ENCODE measurements at places on chromosomes 1 and 21.

- no peak for DNase-seq
These were observed 16.1 kb downstream of the ZBTB18 start for GRCh38 chr1:244066954-244067716.

DNA sequence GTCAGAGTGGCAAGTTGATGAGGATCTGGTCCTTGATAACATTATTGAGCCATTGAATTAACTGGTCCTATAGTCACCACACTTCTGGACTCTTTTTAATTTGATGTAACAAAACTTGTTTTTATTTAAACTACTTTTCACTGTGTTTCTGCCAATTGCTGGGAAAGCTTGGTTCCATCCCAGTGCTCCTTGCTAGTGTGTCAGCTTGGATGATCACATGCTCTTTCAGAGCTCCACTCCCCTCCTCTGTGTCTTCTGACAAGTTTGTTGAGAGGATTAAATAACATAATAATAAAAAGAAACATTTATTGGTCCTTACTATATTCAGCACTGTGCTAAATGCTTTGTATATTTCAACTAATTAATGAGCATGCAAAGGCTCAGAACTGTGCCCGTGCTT is 448.5 kb upstream of the B3GALT2 start:
- DNase-seq, result no peak

DNA sequence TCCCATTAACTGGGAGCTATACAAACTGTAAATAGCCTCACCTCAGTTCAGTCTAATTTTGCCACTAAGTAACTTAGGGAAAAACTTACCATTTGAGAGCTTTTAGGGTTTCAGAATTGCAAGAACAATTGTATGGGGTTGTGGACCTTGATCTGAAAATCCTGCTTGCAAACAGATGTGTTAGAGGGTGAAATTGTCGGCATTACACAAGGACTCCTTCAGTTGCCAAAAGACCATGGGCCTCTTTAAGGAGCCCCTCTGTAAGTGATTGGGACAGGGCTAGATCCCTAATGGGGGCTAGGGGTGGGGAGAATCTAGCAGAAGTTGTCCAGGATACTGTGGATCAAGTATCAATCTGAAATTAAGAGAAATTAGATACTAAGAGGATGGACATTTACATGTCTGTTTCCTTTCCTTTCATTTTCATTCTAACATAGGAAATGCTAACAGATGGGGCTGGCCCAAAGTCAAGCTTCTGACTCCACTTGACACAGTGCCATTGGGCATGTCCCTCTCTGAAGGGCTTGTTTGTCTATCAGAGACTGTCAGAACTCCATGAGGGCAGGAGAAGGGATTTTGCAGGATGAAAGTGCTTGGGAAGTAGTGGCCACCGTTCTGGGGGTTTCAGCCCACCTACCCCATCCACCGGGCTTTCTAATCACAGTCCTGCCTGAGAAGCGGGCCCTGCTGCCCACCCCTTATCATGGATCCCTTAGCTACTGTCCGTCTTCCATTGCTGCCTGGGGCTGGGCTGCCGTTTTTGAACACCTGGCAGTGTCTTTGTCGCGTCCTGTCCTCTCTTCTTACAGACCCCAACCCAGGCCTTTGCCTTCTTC is 54.7 kb downstream of the STUM start:
- DNase-seq, result no peak

DNA sequence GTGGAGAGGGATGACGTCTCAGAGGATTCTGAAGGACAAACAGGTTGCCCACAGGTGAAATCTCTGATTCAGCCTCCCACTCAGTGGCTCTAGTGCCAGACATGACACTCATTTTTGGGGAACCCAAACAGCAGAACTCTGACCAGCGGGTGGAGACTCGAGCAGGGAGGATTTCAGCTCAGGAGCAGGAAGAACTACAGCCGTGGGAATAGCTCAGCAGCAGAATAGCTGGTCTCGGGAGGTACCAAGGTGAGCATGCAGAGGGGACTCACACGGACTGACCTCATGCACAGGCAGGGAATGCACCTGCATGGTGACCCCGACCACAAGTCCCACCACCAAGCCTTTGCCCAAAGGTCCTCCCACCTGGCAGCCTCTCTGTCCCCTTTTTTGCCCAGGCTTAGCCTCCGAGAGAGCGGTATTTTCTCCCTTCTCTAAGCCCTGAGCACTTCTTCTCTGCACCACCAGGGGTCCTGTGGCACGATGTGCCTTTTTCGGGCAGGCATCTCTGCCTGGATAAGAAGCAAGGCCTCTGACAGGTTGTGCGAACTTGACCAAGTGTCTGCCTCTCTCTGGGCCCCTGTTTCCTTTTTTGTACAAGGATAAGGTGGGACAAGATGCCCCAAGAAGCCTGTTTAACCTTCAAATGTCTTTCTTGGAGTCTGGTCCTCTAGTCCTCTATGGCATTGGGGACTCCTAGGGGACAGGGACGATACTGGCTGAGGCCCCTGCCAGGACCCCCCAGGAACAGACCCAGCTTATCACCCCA is 8.8 kb upstream of the FGR start:
- DNase-seq, result peak; percentile 26

- no peak for DNase-seq
These were observed 54.9 kb upstream of the EDN2 start for GRCh38 chr1:41539418-41539805.

GRCh38 chr1:91603409-91603808 is 102.8 kb downstream of the CDC7 start:
- no peak for DNase-seq

DNA sequence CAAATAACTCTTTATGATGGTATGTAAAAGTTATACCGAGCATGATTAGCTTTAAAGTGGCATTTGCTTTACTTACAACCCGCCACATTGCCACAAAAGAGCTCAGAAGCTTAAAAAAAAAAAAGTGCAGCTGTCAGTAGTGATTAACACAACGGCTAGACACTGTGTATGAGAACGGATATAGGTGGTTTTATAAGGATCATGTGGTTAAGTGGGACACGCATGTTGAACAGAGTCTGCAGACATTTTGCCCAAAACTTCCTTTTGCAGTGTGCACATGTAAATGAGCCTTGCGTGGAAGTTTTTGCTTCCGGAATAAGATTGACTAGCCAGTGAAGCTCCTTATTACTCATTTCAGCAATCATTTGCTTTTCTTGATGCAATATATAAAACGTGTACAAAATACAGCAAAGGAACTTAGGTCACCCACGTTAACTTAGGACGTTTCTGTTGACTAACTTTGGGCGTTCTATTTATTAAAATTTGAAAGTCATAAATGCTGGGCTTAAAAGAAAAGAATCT is 58.7 kb upstream of the RGS1 start:
- no peak for DNase-seq

DNA sequence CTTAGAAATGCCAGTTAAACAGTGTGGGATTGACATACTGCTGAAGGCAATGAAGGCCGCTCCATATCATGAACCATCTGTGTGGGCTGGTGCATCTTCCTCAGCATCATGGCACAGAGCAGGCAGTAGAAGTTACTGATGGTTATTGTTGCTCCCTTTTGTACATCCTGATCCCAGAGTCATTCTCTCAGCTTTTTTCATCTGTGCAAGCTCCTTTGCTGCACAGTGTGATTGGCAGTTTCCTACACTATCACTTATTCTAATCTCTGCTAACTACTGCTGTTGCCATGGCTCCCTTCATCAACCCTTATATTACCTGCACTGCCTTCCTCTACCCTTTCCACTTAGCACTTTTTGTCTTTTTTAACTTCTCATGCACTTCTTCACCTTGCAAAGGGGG is 16.2 kb downstream of the RGS13 start:
- no peak for DNase-seq

DNA sequence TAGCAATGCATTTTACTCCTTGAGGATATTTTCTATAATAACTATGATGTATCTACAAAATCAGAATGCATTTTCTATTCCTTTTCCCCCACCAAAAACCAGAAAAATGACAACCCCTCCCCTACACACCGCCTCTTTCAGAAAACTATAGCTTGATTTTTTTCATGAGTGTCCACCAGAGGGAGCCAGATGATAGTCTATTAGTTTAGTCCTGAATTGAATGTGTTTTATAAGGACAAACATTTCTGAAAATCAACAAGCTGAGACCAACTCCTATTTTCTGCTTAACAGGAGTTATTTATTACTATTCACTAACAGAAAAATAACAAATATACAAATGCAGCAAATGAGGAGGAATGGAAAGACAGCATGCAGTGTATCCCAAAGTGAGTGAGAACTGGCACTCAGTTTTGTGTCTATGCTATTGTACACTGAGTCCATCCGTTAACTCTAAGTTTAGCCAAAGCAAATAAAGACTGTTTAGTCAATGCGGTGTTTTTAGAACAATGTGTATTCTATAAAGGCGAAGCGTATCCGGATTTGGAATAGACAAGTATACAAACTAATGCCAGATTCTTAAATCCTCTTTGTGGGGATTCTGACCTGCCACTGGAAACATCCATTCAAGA is 182.6 kb downstream of the VAV3 start:
- DNase-seq, result peak; percentile 49

DNA sequence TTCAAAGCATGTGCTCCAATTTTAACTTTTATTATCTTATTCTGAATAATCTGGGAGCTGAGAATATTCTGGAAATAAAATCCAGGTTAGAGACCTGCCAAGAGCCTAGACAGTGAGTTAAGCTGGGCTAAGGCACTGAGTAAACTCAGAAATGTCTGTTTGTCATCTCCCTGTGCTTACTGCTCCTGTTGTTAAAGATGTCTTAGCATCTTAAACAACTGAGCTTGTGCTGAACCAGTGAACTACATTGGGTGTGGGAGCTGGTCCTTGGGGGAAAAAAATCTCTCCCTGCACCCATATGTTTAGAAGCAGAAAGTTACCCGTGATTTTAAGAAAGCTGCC is 25.0 kb upstream of the AHCYL1 start:
- DNase-seq, result no peak

DNA sequence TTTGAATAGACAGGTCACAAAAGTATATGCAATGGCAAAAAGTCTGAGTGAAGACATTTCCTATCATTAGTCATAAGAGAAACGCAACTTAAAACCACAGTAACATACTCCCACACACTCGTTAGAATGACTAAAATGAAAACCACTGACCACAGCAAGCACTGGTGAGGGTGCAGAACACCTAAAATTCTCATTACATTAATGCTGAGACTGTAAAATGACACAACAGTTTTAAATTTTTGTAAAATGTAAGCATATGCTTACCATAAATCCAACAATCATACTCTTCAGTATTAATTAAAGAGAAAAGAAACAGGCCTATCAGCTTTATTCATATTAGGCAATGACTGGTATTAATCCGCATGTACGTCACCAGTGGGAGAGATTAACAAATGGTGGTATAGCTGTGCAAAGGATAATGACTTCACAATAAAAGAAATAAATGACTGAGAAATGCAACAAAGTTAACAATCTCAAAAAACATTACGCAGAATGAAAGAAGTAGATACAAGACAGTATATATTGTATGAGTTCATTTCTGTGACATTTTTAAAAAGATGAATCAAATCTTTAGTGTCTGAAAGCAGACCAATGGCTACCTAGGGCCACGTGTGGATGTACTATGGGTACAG is 253.5 kb downstream of the AKT3 start:
- DNase-seq, result no peak

DNA sequence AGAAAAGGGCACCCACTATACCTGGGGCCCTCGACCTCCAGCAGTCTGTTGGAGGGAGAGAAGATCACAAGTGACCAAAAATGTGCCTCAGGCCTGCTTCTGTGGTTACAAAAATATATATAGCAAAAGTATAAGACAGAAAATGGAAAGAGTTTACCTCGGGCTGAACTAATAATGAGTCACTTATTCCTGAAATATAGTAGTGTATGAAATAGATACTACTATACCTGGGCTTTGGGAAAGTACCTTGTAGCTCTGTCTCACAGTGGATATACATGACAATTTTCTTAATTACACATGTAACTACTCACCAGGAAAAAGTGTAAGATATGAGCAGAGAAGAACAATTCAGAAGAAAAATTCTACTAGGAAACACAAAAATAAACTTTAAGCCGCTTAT is 7.3 kb upstream of the APCS start:
- DNase-seq, result no peak

DNA sequence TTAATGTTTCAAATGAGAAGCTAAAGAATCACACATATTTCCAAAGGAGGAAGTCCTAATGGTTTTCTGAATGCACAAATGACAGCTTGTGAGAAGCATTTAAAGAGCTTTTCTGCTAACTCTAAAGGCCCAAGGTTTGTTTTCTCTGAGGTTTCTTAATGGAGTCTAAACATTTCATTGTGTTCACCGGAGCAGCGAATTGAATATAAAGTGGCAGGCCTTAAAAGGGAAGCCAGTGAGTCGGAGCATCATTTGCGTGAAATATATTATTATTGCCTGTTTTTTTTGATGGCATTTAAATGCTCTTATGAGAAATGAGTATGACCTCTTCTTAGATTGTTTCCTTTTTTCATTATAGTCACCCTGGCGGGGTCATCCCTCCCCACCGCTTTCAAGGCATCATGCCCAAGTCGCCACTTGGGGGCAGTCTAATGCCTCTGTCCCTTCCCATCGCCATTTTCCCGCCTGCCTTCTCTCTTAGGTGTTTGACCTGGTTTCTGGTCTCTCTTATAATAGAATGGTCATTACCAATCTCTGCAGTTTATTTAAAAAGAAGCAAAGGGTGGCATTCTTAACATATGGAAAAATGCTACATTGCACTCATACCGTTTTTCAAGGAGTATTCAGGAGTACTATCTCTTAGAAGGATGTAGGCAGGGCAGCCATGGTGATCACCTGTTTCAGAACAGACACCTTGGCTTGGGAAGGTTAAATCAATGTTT is 25.3 kb upstream of the OVAAL start:
- DNase-seq, result peak; percentile 72

DNA sequence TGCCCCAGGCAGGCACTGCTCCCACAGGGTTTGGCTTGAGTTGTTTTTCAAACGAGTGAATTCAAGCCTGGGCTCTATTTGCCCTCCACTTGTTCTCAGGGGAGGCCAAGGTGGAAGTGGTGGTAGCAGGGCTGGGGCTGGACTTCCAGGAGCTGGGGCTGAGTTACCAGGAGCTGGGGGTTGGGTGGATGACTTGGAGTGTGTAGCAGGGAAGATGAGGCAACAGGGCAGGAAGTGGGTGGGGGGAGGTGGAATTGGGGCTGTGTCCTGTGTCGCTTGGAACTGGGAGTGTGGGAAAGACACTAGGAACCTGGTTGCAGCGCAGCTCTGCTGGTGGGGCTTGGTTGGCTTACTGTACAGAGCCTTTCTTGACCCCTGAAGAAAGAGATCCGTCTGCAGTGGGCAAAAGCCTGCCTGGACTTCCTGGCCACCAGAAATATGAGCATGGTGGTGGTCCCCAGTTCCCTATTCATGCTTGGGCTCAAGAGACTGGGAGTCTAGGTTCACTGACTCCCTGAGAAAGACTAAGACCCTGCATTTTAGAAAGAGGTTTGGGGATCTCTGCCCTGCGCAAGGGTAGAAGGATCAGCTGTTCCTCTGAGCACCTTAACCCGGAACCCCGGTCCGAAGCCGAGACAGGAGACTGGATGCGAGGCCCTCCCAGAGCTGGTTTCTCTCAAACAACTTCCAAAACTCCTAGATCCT is 3.1 kb downstream of the TFAP2E start:
- no peak for DNase-seq

GRCh38 chr1:22832414-22832786 is 121.8 kb downstream of the EPHB2 start:
- DNase-seq, result no peak

GRCh38 chr1:70567167-70567566 is 156.1 kb downstream of the CTH start:
- DNase-seq, result no peak
